ENCODE measurements at places on chromosomes 4 and X. TPM values are rescaled to one million over a fixed set of nuclear protein-coding genes. Genes with fewer than 3 reads are reported as not detected.

- H3K27ac ChIP-seq: peak overlapping the region; percentile 63
- peak; percentile 93 for DNase-seq
- H3K4me1 ChIP-seq: peaks cover 22% of the 10 kb centered on the region
- no peak overlapping the region for H3K4me3 ChIP-seq
Observed at GRCh38 chrX:39755143-39756032, 342.4 kb downstream of the BCOR start.

The EPHA5 gene
- 0.07 TPM for polyA plus RNA-seq

DNA sequence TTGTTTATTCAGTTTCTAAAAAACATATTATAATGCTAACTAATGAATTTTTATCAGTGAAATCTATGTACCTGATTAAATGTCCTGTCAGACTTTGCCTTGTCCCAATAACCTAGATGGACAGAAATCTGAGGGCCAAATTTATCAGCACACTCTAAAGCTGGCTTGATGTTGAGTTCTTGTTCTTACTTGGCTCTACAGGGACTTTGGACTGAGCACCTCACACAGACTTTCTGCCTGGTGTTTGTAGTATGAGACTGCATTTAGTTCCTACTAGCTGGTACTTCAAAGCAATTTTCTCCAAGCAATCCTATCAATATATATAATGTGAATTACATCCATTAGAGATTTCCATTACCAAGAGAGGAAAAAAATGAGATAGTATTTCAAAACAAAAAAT lies 37.8 kb downstream of the INTS12 start:
- no peaks in the 10 kb centered on the region for H3K4me1 ChIP-seq
- H3K27ac ChIP-seq: no peak overlapping the region
- H3K4me3 ChIP-seq: no peak overlapping the region
- no peaks in the 10 kb centered on the region for H3K36me3 ChIP-seq
- H3K27me3 ChIP-seq: no peaks in the 10 kb centered on the region
- no peak for DNase-seq

DNA sequence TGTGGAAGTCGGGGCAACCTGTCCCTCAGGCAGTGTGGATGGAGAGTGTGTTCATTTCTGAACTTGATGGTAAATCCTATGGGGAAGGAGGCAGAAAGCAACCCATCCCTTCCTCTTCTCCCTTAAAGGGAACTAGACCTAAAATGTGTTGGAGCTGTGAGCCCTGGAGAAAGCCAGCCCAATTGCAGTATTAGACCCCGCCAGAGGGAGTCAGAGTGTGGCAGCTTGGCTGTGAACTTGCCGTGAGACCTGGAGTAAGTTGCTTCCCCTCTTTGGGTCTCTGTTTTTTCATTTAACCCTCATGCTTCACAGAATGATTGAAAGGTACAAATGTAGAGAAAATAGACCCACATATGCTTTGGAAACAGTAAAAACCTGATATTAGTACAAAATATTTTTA lies 108.7 kb upstream of the PAK3 start:
- DNase-seq: no peak
- no peaks in the 10 kb centered on the region for H3K4me1 ChIP-seq
- peaks cover 22% of the 10 kb centered on the region for H3K27me3 ChIP-seq
- H3K36me3 ChIP-seq: no peaks in the 10 kb centered on the region
- H3K4me3 ChIP-seq: no peak overlapping the region
- H3K27ac ChIP-seq: no peak overlapping the region

DNA sequence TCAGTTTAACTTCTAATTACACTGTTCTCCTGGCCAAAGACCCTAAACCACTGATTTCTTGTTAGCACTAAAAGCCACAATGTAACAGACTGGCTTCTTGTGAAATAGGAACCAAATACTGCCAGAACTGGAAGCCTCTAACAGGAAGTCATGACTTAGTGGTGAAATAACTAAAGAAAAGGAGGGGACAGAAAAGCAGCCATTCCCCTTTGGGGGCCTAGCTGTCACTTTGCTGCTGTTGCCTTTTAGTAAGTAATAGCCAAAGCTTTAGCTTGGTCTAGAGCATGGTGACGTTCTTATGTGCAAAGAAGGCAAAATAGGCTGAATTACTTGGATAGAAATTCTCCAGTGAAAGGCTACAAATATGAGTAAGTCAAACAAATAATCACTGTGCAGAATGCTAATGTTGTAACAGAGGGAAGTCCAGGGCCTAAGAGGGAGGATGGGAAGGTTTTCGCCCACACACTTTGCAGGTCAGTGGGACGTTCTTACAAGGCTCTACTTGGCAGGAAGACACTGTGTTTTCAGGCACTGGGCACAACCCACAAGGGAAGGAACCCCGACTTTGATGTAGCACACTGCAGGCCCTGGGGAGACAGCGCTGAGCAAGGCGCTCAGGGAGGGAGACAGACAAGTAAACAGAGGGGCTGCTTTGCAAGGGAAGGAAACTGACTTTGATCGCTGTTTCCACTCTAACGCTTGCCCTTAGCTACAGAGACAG lies 16.7 kb downstream of the GAB3 start:
- H3K27me3 ChIP-seq: no peaks in the 10 kb centered on the region
- no peak overlapping the region for H3K4me3 ChIP-seq
- peak; percentile 91 for DNase-seq
- peaks cover 26% of the 10 kb centered on the region for H3K4me1 ChIP-seq
- H3K27ac ChIP-seq: peak overlapping the region; percentile 76

- peak; percentile 91 for DNase-seq
- H3K4me1 ChIP-seq: peaks cover 33% of the 10 kb centered on the region
Observed at GRCh38 chr4:128858879-128859671, 49.6 kb downstream of the JADE1 start.

DNA sequence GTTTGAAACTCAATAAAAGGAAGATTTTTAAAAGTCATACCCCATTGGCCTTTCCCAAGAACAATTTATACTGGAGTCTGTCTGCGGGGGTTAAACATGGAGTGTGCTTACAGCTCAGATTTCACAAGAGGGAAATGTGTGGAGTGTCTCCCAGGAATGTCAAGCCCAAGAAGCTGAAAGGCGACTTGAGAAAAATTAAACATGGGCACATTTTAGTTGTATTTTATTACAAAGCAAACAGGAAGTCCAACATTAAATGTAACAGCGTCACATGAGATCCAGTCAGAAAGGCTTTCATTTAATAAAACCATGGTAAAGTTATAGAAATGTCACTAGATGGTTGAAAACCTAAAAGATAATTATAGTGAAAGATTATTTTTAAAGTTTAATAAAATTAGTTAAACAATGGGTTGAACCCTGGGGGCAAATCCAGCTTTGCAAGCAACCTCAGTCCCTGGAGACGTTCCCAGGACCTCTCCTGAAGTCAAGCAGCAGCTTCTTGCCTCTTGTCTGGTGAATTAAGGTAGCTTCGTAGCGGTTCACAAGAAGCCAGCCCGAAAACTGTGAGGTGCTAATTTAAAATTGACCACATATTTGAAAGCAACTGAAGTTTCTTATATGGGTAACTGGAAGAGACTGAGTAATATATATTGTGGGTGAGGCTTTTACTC lies 168.4 kb upstream of the EDNRA start:
- H3K36me3 ChIP-seq: no peaks in the 10 kb centered on the region
- no peak overlapping the region for H3K4me3 ChIP-seq
- peaks cover 9% of the 10 kb centered on the region for H3K4me1 ChIP-seq
- no peaks in the 10 kb centered on the region for H3K27me3 ChIP-seq
- peak; percentile 81 for DNase-seq

The STAP1 gene
- not detected for polyA plus RNA-seq

- DNase-seq: peak; percentile 95
- H3K27ac ChIP-seq: peak overlapping the region; percentile 96
- H3K4me1 ChIP-seq: no peaks in the 10 kb centered on the region
- peaks cover 3% of the 10 kb centered on the region for H3K27me3 ChIP-seq
Observed at GRCh38 chrX:47361538-47362511, 8.6 kb upstream of the ZNF157 start.

GRCh38 chrX:10897768-10898167 lies 213.4 kb upstream of the HCCS start:
- DNase-seq: no peak
- H3K4me3 ChIP-seq: no peak overlapping the region
- no peaks in the 10 kb centered on the region for H3K36me3 ChIP-seq

- no peak overlapping the region for H3K27ac ChIP-seq
Observed at GRCh38 chr4:40140196-40140595, 56.6 kb upstream of the RHOH start.

Measured in IMR-90 (cell line).